DMS79 (cell line): ENCODE measurements at places on chromosomes 7 and 10.
A peak's percentile ranks its signal among the peaks of the same experiment; 100 is the strongest.

- no peak for DNase-seq
Measured at GRCh38 chr10:73801253-73801590, 10.2 kb downstream of the NDST2 start.

DNA sequence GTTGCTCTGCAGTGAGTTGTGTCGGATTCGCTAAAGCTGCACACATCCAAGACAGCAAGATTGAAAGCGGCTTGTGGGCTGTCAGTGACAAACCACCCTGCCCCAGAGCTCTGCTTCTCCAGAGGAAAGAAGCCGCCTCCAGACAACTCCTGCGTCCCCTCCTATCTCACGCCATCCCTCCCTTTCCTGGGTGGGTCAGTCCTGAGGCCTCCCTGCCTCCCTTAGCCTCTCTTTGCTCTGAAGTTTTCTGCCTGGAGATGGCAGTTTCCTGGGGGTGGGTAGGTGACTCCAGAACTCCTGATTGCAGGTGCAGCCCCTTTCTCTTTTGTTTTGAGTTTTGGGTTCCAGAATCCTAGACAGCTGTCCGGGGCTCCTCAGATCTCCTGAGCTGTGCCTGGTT, 78.7 kb downstream of the EMX2 start:
- no peak for DNase-seq

- no peak for DNase-seq
Measured at GRCh38 chr10:117830787-117831212, 215.9 kb downstream of the RAB11FIP2 start.

- no peak for DNase-seq
Measured at GRCh38 chr7:111660478-111660877, 98.2 kb upstream of the IMMP2L start.

DNA sequence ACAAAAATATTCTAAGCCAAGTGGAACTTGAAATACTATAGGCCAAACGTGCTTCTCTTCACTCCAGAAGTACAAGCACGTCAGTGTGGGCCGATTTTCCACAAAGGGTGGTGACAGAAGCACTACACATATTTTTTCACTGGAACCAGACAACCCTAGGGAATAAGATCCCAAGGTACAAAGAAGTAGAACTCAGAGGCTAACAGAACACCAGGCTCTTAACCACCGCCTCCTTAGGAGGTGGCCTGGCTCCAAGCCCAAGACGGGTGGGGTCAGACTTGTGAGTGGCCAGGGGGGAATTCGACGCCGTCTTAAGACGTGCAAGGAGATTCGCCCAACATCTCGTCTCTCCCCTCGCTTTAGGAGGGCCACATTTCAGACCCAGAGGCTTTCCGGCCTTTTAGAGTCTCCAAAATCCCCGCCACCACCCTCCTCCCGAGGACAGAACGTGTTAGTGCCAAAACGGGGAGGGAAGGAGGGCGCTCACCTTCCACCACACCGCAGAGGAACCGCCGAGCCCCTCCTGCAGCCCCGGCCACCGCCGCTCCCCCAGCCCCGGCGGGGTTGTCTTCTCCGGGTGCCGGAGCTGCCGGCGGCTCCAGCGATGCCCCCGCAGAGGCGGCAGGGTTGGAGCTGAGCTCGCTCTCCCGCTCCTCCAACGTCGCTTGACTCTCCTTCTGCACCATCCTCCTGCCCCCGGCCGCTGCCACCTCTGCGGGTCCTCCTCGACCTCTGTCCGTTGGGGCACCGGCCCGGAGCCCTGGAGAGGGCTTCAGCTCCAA, 716 bp downstream of the OGA start:
- DNase-seq: peak; percentile 49
